ENCODE measurements at places on chromosomes 3 and 15.
A peak's percentile ranks its signal among the peaks of the same experiment; 100 is the strongest.

- no peak for DNase-seq
These were observed 88.0 kb downstream of the DHX36 start for GRCh38 chr3:154236331-154236730.

DNA sequence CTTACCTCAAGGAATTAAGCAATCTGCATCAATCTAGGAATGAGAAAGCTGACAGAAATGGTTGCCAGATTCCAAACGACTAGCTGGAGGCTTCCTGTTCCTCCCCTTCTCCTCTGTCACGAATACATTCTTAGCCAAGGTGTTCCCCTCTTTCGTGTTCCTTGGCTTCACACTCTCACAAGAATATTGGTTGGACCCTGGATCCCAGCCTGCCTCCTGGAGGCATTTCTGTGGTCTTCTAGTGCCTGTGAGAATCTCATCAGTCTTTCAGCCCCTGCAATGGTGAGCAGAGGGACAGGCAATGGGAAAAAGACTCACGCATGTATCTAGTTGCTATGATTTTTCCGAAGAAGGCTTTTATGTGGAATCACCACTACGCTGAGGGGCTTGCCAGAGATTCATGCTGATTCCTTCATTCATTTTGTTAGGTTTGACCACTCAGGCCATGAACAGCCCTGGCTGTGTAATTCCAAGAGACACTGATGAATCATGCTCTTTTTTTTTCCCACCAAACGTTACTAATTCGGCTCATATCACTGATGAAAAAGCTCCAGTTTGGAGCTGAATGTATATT is 1.6 kb upstream of the P3H2 start:
- DNase-seq: no peak

- DNase-seq: no peak
These were observed 152.3 kb downstream of the SMAD6 start for GRCh38 chr15:66854012-66854965.

GRCh38 chr15:58465070-58465469 is 33.3 kb downstream of the LIPC start:
- DNase-seq: no peak

DNA sequence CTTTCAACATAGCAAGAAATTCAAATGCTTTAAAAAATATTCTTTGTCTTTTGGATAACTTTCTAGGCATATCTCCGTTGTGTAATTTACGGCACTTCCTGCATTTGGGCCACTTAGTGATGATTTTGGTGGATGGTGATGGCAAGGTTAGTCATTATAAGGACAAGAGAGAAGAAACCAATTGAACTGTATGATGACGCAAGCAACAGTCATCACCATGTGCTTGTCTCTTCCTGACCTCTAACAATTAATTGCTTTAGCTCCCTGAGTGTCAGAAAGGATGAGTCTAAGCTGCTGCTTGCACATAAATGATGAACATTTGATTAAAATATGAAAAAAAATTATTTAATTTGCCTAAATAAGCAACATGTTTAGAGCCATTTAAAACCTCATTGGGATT is 11.3 kb upstream of the P2RY12 start:
- no peak for DNase-seq

- DNase-seq: peak; percentile 52
These were observed 183.9 kb downstream of the TPRG1 start for GRCh38 chr3:189355481-189356201.

DNA sequence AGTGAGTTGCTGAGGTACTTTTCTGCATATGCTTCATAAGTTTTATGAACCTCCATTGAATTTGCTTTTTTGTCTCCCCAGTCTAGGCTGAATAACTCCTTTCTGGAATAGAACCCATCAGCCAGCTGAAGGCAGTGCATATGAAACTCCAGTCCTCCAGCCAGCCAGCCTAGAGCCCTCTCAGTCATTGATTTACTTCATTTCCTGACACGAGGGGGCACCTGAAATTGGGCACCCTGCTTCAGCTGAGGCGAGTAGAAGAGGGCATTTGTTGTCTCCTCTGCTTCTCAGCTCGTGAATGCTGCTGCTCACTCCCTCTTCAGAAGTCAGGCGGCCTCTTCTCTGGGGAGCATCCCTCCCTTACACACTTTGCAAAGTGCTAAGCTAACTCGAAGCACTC is 32.5 kb downstream of the CHST2 start:
- DNase-seq: no peak

- no peak for DNase-seq
These were observed 3.0 kb downstream of the POMGNT2 start for GRCh38 chr3:43102773-43103480.

- peak; percentile 48 for DNase-seq
These were observed 24.3 kb downstream of the PGPEP1L start for GRCh38 chr15:98983334-98983733.

DNA sequence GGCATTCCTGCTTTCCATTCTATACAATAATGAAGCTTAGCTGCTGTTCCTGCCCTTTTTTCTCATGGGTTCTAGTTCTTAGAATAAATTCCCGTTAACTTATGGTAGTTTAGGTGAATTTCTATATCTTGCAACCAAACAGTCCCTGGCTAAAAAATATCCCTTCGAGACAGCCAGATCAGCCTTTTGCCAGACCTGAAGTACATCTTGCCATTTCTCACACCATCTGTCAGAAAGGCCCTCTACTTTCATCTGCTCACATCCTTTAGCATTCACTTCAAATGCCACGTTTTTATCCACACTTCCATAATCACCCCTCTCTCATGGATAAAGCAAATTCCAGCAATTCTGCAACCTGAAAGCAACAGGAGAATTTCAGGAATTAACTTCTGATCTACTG is 145.4 kb downstream of the GAP43 start:
- DNase-seq: no peak

DNA sequence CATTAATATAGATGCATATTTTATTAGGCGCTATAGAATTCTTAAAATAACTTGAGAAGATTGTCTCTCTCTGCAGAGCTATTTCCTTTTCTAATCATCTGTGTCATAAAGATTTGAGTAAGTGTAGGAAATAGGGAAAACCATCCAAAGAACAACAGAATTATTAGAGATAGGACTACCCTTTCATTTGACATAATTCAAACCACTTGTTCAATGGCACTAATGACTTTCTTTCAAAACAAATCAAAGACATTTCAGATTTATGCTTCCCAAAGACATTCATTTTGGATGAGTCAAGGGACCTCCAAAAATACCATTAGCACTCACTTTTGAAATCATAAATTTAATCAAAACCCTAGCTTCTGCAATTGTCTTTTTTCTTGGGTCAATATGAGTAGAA is 29.5 kb downstream of the PRICKLE2 start:
- no peak for DNase-seq

DNA sequence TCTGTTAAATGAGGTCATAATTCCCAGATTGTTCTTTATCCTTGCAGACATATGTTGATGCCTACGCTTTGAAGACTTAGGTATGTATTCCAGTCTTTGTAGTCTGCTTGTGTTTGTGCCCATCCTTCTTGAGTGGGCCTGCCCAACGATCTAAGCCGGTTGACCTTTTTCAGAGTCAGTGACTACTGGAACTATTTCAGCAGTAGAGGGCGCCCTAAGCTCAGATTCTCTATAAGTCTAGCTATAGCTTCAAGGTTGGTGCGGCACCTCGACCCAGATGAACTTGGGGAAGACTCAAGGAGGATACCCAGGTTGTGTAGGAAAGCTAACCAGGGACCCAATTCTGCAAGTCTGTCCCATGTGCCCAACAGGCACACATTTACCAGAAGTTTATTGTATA is 228.8 kb upstream of the PPP2R3A start:
- DNase-seq: no peak

GRCh38 chr3:31709005-31709404 is 176.3 kb downstream of the STT3B start:
- no peak for DNase-seq

GRCh38 chr3:171811295-171811912 is 1.1 kb upstream of the PLD1 start:
- DNase-seq: peak; percentile 68

DNA sequence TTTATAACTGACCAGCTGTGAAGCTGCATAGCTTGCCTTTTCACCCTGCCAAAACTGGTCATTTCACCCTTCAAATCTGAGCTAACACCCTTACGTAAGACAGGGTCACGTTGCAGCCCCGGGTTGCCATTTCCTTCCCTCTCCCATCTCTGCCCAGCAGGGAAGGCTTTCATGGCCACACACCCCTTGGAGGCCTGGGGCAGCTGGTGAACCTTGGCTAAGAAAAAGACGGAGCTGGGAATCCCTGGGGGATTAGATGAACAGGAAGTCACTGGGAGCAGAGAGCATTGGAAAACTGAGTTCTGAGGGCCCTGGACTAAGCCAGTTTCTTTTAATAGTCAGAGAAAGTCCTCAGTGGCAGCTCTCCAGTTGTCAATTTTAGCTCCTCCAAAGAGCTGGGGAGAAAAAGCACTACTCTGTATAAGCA is 67.8 kb downstream of the TTC23 start:
- peak; percentile 8 for DNase-seq

- no peak for DNase-seq
These were observed 13.8 kb upstream of the FAM219B start for GRCh38 chr15:74920456-74920855.

- DNase-seq: no peak
These were observed 48.5 kb upstream of the PPP2R3A start for GRCh38 chr3:135917076-135917475.

DNA sequence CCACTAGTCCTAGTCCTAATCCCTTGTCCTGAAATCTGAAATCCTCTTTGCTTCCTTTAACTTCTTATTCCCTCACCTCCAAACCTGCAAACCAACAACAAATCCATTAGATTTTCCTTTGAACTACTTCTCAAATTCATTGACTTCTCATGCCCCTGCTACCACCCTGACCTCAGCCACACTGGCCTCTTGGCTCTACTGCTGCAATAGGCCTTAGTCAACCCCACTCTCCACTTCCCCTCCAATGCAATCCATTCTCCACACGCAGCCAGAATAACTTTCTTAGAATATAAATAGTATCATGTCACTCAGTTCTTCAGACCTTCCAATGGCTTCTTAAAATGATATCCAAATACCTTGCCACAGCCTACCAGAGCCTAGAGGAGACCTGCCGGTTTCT is 131.1 kb upstream of the GADL1 start:
- no peak for DNase-seq

- no peak for DNase-seq
These were observed 62.3 kb downstream of the UBP1 start for GRCh38 chr3:33377931-33378330.

DNA sequence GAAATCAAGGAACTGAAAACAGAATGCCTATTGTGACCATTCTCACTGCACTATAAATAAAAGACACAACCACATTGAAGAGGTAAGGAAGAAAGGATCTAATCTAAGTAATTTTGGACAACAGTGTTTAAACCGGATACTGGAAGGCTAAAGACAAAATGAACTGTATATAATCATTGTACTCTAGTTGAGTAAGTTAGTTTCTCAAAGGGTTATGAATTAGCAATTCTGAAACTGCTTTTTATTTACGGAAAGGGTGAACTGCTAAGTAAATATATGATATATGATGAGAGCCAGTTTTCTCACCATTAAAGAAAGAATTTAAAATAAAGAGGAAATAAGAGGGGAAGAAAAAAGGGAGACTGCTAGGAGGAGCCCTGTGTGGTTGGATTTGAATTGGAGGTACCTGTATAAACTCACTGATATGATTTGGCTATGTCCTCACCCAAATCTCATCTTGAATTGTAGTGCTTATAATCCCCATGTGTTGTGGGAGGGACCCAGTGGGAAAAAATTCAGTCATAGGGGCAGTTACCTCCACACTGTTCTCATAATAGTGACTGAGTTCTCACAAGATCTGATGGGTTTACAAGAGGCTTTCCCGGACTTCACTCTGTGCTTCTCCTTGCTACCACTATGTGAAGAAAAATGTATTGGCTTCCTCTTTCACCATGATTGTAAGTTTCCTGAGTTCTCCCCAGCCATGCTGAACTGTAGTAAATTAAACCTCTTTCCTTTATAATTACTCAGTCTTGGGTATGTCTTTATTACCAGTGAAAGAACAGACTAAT is 607.7 kb downstream of the PYDC2 start:
- DNase-seq: no peak

- DNase-seq: no peak
These were observed 27.6 kb downstream of the C2CD4A start for GRCh38 chr15:62094388-62094787.

GRCh38 chr3:3110749-3111361 is 681 bp upstream of the IL5RA start:
- DNase-seq: no peak

- no peak for DNase-seq
These were observed 87.4 kb downstream of the NFKBIZ start for GRCh38 chr3:101936419-101937356.

DNA sequence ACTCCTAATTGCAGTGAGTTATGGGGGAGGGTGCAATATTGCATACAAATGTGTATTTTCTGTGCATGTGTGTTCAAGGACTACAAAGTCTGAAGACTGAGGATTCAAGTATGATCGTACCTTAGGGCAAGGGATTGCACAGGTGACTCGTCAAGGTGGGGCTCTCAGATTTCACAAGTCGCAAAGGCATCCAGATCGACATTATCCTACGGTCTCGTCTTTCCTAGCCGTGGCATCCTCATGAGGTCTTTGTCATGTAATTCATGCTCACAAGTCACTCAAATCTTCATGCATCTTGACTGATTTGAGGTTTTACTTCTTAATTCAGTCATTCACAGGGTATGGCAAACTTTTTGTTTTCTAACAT is 191.4 kb upstream of the HES1 start:
- no peak for DNase-seq

Data from HuH-7 (cell line).